ENCODE measurements at places on chromosomes 12 and 14.
A peak's percentile ranks its signal among the peaks of the same experiment; 100 is the strongest.

GRCh38 chr12:44015333-44015941 lies 179.6 kb downstream of the TMEM117 start:
- DNase-seq = peak; percentile 55

DNA sequence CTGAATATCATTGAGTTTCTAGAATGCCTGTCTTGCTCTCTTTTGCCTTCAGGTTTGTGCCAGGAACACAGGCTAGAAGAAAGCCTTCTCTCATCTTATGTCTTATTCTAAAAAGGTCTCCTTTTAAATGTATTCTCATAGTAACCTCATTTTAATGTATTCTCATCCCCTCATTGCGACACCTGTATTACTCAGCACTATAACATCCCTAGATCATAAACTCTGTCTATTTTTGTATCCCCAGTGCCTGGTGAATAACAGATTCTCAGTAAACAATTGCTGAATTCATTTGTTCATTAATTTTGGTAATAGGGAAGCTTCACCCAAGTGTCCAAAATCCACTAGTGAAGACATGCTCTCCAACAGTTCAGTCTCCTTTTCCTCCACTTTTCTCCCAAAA lies 8.8 kb upstream of the LRRK2 start:
- DNase-seq = no peak

- no peak for DNase-seq
Measured at GRCh38 chr14:46887144-46887543, 235.6 kb upstream of the RPL10L start.

DNA sequence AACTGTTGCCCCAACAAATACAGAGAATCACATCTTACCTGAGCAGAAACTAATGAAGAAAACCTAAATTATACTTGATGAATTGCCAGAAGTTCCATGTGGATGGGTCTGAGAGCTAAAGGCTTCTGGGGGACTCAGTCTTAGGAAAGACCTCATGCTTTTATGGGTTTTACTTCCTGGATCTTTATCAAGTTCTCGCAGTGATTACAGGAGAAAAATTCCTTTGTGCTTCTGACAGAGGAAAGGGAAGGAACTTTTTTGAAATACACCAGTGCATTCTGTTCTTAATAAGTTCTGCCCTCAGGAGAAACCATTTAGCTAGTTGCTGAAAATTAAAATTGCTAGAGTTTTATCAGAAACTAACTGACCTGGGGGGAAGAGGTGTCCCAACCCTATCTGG lies 203.9 kb upstream of the KITLG start:
- no peak for DNase-seq

GRCh38 chr12:1799882-1800400 lies 20.4 kb upstream of the LRTM2 start:
- no peak for DNase-seq

- DNase-seq = no peak
Measured at GRCh38 chr12:89756194-89756584, 47.6 kb upstream of the ATP2B1 start.

DNA sequence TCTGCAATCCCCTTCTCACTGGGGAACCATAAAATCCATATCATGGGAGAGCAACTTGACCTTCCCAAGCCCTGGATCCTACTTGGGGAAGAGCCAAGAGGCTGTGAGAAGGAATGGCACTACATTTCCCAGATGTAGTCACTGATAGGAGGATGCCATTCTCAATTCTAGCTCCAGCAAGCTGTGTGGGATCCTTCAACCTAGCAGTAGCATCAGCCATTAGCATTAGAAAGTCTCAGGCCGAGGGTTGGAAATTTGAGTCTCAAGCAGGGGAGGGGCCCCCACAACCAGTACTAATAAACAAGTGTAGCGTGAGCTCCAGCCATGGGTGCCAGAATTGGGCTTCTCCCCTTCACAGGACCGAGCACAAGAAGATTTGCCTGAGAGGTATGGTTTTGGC lies 84.3 kb upstream of the NELL2 start:
- no peak for DNase-seq

DNA sequence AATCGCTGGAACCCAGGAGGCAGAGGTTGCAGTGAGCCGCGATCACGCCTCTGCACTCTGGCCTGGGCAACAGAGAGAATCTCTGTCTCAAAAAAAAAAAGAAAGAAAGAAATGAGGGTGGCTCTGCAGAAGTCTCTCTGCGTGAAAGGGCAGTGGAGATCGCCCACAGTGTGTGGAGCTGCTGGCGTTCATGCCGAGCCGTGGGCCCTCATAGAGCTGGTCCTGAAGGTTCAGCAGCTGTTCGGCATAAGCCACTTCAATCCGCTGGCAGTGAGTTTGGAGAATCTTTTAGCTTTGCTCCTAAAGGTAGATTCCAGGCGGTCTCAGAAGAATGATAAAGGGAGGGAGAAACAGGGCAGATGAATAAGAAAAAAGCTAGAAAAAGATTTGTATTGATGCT lies 36.7 kb upstream of the ATP2A2 start:
- DNase-seq = no peak

- no peak for DNase-seq
Measured at GRCh38 chr12:52401926-52402325, 4.2 kb downstream of the KRT82 start.

DNA sequence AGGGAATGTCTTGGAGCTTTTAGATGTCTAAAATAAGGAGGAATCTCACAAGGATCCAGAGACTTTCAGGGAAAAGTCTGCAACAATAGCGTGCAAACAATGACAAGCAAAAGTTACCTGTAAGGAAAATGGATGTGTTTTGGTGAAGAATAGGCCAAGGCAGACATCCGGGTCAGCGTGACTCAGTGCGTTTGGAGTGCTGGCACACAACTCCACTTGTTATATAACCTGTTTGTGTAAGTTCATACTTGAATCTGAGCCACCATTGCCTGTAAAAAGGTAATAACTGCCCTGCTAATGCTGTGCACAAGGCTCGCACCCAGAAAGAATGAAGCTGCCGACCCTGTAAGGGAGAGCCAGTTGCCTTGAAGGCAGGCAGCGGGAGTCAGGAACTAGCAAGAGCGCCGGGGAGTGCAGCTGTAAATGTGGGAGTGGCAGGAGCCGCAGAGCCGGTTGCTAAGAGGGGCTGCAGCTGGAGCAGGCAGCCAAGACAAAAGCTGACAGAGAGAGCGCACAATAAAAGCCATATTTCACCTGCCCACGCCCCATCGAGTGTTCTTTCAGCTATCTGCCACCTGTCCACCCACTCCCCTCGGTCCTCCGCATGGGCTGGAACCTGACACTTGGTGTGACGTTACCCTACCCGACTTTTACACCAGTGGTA lies 638.5 kb upstream of the MIS18BP1 start:
- DNase-seq = peak; percentile 61

DNA sequence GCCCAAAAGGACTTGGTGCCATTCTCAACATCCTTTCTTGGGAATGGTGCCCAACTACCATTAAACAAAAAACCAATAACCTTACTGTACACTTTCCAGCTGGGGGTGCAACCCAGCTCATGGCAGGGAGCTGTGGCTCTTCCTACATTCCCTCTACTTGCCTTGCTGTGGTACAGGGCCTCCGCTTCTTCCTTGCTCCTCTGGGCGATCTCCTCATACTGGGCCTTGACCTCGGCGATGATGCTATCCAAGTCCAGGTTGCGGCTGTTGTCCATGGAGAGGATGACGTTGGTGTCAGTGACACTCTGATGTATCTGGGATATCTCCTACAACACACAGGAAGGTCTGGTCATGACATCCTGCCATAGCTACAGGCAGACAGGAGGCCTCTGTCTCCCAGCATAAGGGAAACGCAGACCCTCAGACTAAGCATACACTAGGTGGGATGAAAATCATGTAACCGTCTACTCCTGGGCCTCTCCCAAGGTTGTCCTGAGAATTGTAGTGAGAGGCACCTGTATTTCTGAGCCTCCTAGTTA lies 3.9 kb downstream of the KRT2 start:
- DNase-seq = no peak

- no peak for DNase-seq
Measured at GRCh38 chr12:120951-121350, 54.4 kb downstream of the IQSEC3 start.

- DNase-seq = no peak
Measured at GRCh38 chr14:94903338-94903737, 133.4 kb upstream of the GSC start.

DNA sequence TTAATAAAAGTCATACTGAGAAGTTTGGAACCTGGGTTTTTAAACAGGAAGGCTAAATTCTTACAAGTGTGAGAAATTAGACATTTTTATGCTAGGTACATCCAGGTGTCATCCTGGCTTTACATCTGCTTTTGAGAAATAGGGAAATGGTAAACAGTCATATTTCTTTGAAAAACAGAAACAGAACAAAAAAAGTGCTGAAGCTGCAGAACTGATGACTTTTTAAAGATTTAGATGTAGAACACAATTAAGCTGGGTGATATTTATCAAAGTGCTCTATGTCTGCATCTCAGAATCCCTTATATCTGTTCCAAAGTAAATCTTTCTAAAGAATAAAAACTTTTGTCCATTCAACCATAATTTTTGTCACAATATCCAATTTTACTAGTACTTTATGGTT lies 282.9 kb upstream of the ATXN7L3B start:
- no peak for DNase-seq

DNA sequence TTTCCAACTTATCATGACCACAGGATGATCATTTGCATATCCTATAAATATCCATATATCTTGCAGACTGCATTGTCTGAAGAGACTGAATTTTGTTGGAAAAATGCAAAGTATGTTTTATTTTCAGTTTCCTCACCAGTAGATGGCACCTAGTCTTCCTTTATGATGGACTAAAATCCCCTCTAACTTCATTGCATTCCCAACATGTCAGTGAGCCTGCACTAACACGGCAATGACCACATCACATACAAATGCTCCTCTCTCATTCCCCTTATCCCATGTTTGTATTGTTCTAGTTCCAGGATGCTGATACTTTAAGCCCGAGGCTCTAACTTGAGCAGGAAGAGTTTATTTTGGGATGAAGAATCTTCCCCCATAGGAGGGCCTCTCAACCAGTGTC lies 24.7 kb upstream of the MYBPC1 start:
- peak; percentile 20 for DNase-seq

GRCh38 chr12:27861428-27862167 lies 81.6 kb upstream of the MANSC4 start:
- DNase-seq = peak; percentile 71

DNA sequence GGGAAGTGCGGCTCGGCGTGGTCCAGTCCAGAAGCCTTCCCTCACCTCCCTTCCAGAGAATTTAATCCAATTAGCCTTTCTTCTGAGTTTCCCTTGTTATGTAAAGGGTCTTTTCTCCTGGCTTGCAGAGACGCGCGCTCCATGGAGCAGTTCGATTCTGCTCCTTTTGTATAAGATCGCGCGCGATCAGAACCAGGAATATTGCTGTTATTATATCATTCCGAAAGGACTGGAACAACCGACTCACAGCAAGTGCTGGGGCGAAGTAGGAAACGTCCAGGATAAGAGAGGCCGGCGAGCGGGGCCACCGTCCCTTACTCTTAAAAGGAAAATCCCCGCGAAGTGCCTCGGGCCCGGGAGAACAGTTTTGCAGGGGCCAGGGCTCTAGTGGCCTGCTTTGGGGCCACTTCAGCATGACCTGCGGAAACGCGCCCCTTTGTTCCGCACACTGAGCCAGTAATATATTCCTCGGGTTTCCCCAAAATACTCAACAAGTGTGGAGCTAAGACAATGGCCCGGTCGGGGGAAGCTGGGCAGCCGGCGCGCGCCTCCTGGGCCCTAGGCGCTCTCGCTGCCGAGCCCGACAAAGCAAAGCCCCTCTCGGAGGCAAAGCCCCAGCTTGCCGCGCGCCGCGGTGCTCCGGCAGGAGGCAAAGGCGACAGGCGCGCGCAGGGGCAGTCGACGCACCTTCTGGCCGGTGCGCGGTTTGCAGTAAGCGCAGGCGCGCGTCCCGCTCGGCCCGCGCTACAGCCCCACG lies 2.9 kb downstream of the RFX4 start:
- DNase-seq = peak; percentile 22

DNA sequence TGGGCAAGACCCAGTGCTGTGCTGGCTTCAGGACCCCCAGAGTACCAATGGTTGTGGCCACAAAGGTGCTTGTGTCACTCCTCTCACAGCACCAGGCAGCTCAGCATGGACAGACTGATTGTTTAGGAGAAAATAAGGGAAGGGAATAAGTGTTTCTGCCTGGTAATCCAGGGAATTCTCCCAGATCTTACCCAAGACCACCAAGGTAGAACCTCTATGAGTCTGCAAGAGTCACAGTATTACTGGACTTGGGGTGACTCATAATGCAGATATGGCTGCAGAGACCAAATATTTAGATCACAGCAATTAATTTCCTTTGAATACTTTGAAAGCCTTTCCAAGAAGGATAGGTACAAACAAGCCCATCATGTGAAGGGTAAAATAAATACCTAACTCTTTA lies 1178.3 kb upstream of the FLRT2 start:
- no peak for DNase-seq

GRCh38 chr14:71907793-71908515 lies 24.3 kb upstream of the RGS6 start:
- DNase-seq = peak; percentile 6

- DNase-seq = no peak
Measured at GRCh38 chr12:116540622-116541152, 18.5 kb upstream of the MAP1LC3B2 start.

DNA sequence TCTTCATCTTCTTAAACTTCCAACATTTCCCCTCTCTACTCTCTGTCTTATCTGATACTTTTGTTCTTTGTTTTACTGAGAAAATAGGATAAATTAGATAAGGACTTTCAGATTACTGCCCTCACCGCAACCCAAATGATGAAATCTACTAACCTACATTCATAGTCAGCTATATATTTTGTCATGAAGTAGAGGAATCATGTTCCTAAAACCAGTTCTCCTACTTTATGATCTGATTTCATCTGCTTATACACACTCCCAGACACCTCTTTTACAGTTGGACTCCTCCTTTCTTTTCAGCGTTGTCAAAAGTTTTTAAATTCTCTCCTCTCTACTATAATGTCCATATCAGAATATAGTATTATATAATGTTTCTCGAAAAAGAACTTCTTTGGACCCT lies 29.7 kb downstream of the MGAT4C start:
- no peak for DNase-seq

DNA sequence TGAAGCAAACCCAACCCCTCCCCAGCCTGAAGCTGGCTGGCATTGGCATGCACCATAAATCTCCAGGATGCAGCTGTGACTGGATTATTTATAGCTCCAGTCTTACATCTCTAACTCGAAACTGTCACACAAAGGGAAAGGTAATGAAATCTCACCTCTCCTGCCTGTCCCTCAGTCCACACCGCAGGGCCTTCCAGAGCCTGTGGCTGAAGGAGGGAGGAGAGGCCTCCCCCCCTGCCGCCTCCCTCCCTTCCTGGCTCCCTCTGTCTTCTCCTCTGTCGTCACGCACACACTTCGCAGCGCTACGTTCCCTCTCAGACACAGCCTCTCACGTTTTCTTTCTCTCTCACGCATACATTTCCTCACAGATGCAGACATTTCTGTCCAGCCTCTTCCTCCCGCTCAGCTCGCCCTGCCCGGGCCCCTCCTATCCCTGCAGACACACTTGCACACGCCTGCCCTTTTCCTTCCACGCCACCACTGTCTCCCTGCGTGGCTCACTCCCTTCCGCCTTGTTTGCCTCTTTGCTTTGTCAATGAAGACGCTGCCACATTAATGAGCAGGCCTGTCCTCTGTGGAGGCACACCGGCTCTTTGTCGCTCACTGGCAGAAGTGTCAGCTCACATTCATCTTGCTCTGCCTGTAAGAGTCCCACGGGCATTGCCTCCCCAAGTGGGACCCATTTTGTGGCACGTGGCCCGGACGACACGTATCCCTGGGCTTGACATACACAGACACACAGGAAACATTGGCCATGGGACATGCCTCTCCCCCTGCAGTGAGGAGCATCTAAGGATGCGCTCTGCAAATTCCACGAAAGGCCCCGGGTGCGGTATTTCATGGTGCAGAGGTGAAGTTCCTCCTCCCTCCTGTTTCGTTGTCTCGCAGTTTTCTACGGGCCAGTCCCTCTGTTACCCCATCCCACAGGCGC lies 27.9 kb downstream of the IRF2BPL start:
- peak; percentile 84 for DNase-seq

- DNase-seq = no peak
Measured at GRCh38 chr12:123384318-123384993, 524 bp downstream of the KMT5A start.
